Right atrium auricular region (tissue), 2 donors: ENCODE measurements at places on chromosomes 6 and 20. TPM values are rescaled to one million over a fixed set of nuclear protein-coding genes. Genes with fewer than 3 reads are reported as not detected.

- DNase-seq = peak; percentile 11
Measured at GRCh38 chr6:44511126-44511525, 123.6 kb downstream of the CDC5L start.

GRCh38 chr20:20225325-20226043 lies 142.4 kb upstream of the INSM1 start:
- no peak for DNase-seq

DNA sequence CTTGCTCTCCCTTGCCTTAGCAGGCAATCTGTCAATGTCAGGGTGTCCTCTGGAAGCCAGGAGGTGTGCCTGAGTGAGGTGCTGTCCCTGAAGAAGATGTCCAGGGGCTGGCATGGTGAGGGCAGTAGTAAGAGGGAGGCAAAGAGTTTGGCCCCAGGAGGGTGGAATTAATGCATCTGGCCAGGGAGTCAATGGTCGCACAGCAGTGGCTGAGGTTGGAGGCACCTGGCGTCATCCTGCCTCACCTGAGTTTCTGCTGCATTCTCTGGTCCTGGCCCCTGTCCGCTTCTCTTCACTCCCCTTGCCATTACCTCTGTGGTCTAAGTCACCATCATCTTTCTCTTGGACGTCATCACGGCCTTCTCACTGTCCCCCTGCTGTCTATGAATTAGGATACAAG lies 206.6 kb downstream of the ZMYND8 start:
- no peak for DNase-seq

DNA sequence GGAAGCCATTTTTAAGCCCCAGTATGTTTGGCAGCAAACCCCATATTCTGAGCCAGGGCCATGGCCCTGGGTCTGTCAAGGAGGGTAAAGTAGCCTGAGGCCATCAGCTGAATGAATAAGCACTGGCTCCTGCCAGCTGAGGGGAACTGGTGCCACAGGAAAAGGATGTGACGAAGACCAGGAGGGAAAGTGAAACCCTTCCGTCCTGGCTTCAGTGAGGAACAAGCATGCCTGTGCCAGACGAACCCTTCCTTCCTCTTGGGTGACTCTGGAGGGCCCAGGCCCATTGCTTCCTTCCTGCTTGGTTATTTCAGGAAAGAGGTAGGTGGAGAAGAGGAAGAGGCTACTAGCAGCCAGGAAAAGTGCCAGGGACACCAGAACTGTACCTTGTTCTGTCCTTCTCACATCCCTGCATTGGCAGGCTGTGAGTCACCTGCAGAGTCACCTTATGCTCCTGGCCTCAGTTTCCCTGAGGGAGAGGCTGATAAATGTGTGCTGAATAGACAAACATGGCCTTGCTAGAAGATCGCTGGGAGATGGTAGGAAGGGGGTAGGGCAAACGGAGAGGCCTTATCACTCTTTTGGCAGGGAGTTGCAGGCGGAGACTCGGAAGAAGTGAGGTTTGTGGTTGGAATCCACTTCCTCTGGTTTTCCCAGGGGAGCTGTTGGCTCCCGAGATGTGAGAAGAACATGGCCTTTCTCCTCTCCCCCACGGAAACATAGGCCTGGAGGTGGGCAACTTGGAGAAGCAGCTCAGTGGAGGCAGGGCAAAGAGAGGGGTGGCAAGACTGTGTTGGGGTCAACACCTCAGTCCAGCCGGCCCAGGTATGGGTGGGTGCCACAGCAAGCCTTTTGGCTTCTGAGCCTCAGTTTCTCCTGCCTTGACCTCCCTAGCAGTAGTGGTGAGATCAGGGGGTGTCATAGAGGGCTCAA lies 37.4 kb downstream of the COX4I2 start:
- peak; percentile 83 for DNase-seq

CRIP3 gene
- total RNA-seq = not detected

SIRPD gene
- total RNA-seq = not detected
